NCI-H187 (cell line): ENCODE measurements at places on chromosomes 12 and 14.

GRCh38 chr14:25055992-25056687 is 6.2 kb upstream of the STXBP6 start:
- DNase-seq = no peak

- DNase-seq = no peak
Measured at GRCh38 chr12:51470116-51470515, 45.5 kb downstream of the SLC4A8 start.

DNA sequence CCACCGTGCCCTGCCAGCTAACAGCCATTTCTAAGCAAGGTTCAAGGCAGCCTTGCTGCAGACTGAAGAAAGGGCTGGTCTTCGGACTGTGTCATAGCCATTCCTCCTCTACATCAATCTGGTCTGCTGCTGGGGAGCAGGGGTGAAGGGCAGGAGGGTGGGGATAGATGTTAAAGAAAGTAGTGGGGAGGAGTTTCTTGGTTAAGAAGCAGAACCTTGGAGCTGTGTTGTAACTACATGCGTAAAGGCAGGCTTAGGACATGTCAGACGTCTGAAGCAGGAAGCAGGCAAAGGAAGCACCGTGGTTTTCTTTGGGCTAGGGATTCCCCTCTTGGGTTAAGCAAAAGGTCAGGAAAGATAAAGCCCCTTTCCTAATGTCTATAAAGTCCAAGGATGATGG is 18.1 kb upstream of the NEK9 start:
- DNase-seq = no peak

GRCh38 chr14:33254342-33254741 is 315.7 kb downstream of the NPAS3 start:
- DNase-seq = no peak

- no peak for DNase-seq
Measured at GRCh38 chr12:90275088-90275487, 566.5 kb upstream of the ATP2B1 start.

DNA sequence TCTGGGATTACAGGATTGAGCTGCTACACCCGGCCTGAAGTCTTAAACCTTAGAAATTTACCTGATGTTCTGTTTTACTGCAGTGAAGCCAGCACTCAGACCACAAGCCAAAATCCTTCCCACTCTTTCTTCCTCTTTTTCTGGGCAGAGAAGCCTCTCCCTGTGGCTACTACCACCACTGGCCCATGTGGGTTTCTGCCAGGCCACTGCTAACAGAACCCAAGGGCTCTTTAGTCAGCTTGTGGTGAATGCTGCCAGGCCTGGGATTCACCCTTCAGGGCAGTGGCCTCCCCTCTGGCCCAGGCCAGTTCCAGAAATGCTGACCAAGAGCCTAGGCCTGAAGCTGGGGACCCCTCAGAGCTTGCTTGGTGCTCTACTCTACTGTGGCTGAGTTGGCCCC is 35.3 kb downstream of the GAS2L3 start:
- no peak for DNase-seq

GRCh38 chr14:24258548-24259265 is 4.3 kb downstream of the TGM1 start:
- no peak for DNase-seq
